ENCODE measurements at places on chromosomes 12 and 14.

- no peak for DNase-seq
Measured at GRCh38 chr14:87343652-87344051, 649.3 kb downstream of the GALC start.

DNA sequence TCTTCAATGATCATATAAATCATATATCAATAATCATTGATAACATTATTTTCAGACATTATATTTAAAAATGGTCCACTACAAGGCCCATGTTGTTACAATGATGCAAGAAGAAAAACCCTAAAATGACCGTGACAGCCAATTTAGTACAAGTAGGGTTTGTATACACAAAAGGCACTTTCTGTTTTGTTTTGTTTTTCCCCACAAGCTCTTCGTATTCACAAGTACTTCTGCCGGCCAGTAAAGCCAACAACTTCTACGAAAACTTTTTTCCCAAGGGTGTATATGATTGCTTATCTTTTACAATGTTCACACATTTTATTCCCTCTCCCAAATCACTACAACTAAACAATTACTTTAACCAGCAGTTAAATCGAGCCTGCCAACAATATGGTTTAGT, 9.6 kb downstream of the PTPRB start:
- no peak for DNase-seq

GRCh38 chr14:41666301-41666700, 59.6 kb downstream of the LRFN5 start:
- no peak for DNase-seq

DNA sequence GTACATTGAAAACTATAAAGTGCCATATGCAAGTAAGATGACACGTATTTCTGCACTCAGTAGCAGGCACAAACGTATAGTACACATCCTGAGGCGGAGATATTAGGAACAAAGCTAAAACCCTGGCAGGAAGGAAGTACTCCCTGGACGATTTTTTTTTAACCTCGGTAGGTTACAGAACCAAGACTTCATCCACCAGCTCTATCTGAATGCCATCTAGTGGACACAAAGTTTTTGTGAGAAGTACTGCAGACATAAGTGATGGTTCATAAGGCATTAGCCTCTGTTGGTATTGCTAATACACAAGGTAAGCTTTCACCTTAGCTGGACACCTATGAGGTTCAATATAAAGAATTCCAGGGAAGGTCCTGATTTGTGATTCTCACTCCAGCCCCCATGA, 83.0 kb upstream of the CCDC196 start:
- peak; percentile 84 for DNase-seq

DNA sequence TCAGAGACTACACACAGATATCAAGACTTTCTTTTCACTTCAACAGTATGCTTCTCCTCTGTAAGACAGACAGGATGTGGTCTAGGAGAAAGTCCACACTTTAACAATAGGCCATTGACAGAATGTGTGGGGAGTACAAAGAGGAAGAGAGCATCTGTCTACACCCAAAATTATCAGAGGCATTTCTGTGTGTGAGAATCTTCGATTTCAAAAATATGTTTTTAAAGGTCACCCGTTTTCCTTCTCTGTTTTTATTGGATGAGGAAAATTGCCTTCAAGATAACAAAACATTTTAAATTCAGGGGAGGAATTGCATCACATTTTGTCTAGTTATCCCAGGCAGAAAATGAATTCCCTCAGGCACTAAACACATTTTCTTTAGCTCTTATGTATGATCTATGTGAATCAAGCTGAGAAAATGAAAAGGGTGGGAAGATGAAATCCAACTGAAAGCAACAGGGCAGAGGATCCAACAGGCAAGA, 16.4 kb downstream of the NAV3 start:
- DNase-seq, result peak; percentile 59

- DNase-seq, result no peak
Measured at GRCh38 chr14:71444030-71444822, 488.0 kb upstream of the RGS6 start.

DNA sequence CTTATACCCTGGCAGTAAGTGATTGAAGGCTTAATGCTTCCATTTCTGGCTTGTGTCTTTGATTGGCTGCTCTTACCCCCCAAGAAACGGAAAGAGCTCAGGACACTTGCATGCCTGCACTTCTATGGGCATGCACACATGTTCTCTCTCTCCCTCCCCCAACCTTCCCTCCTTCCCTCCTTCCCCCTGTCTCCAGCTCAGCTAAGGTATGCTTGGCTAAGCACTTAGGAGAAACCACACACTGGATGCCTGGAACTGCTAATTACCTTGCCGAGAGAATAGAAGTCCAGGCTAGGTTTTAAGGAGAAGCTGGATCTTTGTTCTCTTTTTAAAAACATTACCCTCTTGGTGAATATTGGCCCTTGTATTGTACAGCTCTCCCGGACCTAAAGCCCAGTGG, 1072.8 kb upstream of the TMEM132C start:
- DNase-seq, result no peak

- peak; percentile 98 for DNase-seq
Measured at GRCh38 chr12:98439981-98440581, 75.3 kb upstream of the TMPO start.

- DNase-seq, result no peak
Measured at GRCh38 chr14:65866448-65866847, 453.9 kb downstream of the FUT8 start.

DNA sequence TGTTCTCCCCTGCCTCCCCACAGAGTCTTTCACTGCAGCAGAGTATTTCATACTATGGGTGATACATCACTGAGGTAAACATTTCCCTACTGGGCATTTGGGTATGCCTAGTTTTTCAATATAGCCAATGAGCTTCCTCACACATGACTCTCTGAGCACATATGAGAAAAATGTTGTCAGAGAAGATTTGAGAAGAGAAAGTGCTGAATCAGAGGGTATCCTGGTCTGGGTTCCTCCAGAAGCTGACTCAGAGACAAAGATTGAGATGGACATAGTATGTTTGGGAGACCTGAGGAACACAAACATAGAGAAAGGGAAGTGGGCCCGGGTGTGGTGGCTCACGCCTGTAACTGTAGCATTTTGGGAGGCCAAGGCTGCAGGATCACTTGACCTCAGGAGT, 12.6 kb downstream of the SLC8B1 start:
- no peak for DNase-seq

Measured in Kasumi-1 (cell line).